ENCODE measurements at places on chromosomes 5 and 9. TPM values are rescaled to one million over a fixed set of nuclear protein-coding genes. Genes with fewer than 3 reads are reported as not detected.

DNA sequence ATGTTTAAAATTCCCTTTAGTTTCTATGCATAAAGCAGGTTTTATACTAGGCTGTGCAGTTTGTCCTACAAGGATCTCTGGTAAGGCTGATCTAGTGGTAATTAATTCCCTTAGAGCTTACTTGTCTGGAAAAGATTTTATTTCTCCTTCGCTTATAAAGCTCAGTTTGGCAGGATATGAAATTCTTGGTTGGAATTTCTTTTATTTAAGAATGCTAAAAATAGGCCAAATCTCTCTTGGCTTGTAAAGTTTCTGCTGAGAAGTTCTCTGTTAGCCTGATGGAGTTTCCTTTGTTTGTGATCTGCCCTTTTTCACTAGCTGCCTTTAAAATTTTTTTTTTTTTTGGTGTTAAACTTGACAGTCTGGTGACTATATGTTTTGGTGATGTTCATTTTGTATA lies 237.1 kb upstream of the TLE4 start:
- no peak for DNase-seq

GRCh38 chr5:106380736-106381135 lies 1290.0 kb downstream of the EFNA5 start:
- DNase-seq = no peak

DNA sequence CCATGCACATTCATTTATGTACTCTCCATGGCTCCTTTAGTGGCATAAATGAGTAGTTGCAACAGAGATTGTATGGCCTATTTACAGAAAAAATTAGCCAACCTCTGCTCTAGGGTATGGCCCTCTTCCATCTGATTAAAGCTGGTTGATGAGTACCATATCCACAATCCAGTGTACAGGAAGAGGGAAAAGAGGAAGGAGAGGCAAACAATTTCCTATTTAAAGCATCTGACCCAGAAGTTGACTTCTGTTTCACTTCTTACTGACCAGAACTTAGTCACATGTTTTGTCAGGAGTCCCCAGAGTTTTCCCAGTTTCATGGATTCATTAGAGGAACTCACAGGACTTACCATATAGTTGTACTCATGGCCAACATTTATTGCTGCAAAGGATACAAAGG lies 68.6 kb upstream of the STARD4 start:
- no peak for DNase-seq

GRCh38 chr9:98502311-98502975 lies 206.3 kb downstream of the GABBR2 start:
- DNase-seq = no peak

DNA sequence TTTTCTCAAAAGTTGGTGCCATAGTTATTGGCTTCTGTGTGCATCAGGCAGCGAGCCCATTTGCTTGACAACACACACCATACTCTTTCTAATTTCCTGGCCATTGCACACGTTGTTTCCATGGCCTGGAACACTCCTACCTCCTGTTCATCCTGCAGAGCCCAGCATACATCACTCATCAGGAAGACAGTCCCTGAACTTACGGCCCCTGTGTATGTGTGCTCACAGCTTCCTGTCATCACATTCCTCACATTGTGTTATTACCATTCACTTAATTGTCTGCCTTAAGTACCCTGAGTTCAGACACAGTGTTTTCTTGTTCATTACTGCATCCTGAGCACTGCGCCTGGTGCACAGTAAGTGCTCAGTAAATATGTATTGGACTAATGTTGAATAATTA lies 355.9 kb downstream of the PRELID2 start:
- DNase-seq = no peak

- no peak for DNase-seq
Observed at GRCh38 chr5:167582283-167582682, 709.2 kb upstream of the WWC1 start.

- DNase-seq = no peak
Observed at GRCh38 chr9:105670775-105671174, 8.5 kb downstream of the TAL2 start.

DNA sequence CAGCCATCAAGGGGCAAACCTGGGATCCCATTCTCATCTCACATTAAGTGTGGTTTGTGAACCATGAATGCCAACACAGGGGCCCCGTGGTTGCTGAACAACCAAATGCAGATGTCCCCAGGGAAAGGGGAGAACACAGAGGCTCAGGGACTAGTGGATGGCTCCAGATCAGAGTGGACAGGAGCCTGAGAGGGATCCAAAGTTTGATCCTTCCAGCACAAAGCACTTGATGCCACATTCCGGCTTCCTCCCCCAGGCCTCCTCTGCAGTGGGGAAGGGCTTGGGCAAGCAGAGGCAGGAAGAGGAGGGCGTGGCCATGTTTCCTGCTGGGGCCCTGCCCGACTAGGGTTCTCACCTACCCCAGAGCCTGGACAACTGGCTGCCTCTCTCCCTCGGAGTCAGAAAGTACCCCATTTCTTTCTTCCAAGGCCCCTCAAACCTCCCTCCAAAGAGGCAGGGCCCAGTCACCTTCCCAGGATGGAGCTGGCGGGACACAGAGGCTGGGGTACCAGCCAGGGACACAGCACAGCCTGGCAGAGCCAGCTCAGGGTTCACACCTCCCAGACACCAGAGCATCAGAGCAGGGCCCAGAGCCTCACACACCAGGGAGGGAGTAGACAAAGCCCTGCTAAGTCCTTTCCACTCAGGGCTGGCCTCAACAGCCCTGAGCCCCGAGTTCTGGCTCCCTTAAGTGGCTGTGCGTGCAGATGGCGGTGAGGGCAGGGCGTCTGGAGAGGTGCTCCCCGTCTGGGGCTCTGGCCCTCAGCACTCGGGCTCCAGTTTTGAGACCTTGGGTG lies 4.3 kb upstream of the RNF44 start:
- DNase-seq = no peak

GRCh38 chr9:86275962-86276361 lies 6.4 kb downstream of the ISCA1 start:
- DNase-seq = no peak

- DNase-seq = no peak
Observed at GRCh38 chr9:76891874-76892273, 14.0 kb downstream of the PRUNE2 start.

GRCh38 chr9:93255494-93255867 lies 71.5 kb downstream of the WNK2 start:
- peak; percentile 9 for DNase-seq

IL4 gene
- not detected for total RNA-seq

- DNase-seq = no peak
Observed at GRCh38 chr5:143338658-143339366, 64.7 kb downstream of the NR3C1 start.

SH3TC2 gene
- 0.25 TPM for total RNA-seq

DNA sequence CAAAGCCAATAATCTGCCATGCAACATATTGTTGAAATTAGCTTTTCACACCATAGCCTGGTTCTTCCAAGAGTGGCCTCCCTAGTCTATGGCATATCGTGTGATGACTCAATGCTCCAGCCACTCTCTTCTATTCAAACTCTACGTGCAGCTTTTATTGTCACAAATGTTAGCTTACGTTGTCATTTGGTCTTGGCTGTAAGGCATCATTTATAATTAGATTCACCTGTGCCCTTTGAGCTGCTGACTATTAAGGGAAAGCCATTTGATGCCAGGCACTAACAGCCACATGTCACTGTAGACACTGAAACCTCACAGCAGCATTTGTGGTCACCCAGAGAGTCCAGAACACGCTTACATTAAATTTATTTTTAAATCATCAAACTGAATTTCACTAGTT lies 66.8 kb downstream of the APBA1 start:
- DNase-seq = no peak

GRCh38 chr5:148911386-148911785 lies 85.0 kb downstream of the ADRB2 start:
- no peak for DNase-seq

DNA sequence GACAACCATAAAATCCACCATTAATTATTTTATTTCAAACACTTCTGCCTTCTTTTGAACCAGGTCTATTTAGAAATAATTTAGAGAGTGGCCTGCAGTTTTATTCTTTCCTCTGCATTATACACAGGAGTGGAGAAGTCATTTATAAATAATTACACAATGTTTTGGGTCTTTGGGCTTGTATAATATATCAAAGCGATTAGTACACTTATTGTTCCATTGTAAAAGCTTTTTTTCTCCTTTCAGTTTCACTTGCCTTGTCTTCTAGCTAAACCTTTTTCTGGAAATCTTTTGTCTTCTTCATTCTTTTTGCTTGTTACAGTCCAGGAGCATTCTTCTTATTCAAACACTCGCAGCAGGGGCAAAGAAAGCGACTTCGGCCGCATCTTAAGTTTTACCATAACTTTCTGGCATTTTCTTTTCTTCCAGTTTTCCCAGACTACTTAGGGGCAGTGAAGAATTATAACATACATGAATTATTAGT lies 7.3 kb upstream of the NEUROG1 start:
- no peak for DNase-seq

PPIP5K2 gene
- total RNA-seq = 134 TPM

SEMA6A gene
- 424 TPM for total RNA-seq

- no peak for DNase-seq
Observed at GRCh38 chr9:86573886-86574285, 219.7 kb upstream of the TUT7 start.

- DNase-seq = no peak
Observed at GRCh38 chr5:28516722-28517121, 1478.3 kb upstream of the CDH9 start.

DNA sequence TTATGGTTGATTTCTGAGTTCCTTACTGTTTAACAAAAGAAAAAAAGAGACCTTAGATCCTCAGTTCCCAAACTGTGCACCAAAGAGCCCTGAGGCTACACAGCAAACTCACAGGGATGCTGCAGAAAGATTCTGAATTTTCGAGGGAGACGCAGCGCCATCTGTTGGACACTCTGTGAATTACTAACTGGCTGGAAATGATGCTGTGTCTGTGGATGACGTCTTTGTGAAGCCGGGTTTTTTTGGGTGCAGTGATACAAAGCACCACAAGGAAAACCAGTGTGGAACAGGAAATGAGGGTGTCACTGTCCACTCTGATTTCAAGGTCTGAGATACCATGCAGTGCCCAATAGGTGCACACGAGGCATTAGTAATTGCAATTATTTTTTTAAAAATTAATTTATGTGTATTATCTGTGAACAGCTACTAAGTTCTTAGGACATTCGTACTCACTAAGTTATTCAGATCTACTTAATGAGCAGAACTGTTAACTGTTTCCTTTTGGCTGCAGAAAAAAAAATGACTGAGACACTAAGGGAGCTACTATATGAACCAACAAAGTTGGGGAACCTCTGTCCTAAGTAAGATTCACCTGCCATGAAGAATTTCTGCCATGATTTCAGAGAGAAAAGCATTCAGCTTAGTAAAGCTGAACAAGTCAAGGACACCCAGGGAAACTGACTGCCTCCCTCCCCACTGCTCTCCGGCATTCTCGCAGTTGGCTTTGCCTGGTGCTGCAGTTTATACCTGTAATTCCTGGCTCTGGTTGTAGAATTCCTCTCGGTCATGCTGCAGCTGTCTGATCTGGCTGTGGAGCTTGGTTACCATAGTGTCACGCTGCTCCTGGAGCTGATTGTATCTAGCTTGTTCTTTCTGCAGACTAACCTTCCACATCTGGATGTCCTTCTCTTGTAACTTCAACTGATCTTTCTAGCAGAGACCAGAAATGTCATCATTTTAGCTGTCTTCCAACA lies 23.4 kb downstream of the SPACA9 start:
- peak; percentile 85 for DNase-seq

DNA sequence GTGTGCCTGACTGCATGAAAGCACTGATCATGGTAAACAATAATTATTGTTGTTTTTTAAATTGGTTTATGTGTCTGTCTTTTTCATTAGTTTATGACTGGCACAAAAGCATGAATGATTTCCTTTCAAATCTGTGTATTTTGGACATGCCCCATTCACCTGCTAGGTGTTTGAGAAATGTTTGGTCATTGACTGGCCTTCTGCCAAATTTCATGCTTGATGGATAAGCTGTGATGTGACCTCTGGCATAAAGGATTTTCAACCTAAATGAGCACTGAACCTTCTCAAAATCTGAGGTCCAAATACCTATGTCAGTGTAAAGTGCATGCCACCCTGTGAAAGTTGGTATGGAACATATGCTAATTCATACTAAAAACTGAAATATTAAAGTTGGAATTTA lies 204.5 kb downstream of the BRINP1 start:
- no peak for DNase-seq

DNA sequence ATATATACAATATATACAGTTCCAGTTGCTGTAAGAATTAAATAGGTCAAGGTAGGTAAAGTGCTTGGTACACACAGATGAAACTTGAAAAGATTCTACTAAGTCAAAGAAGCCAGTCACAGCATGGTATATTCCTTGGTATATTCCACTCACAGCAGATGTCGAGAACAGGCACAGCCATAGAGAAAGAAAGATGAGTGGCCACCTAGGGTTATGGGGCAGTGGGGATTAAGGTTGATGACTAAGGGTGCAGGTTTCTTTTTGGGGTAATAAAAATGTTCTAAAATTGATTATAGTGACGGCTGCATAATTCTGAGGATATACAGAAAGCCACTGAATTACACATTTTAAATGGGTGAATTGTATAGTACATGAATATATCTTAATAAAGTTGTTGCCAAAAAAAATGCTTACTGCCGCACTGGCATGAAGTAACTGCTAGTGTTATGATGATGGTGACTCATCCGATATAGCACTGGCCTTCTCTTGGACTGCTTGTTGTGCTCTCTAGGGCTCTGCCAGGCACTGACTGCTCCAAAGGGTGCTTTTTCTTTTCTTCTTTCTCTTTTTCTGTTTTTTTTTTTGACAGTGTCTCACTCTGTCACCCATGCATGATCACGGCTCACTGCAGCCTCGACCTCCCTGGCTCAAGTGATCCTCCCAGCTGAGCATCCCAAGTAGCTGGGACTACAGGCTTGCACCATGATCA lies 23.5 kb downstream of the TBC1D2 start:
- no peak for DNase-seq

CARD9 gene
- 4.1 TPM for total RNA-seq

EMB gene
- 19.7 TPM for total RNA-seq

SV2C gene
- total RNA-seq = 17.8 TPM

FGF10 gene
- total RNA-seq = not detected
